ENCODE measurements at places on chromosomes 7 and 10.
A peak's percentile ranks its signal among the peaks of the same experiment; 100 is the strongest.

GRCh38 chr10:11035301-11035991, 17.8 kb downstream of the CELF2 start:
- H3K27me3 ChIP-seq = peaks cover 78% of the 10 kb centered on the region
- peaks cover 16% of the 10 kb centered on the region for H3K4me1 ChIP-seq

DNA sequence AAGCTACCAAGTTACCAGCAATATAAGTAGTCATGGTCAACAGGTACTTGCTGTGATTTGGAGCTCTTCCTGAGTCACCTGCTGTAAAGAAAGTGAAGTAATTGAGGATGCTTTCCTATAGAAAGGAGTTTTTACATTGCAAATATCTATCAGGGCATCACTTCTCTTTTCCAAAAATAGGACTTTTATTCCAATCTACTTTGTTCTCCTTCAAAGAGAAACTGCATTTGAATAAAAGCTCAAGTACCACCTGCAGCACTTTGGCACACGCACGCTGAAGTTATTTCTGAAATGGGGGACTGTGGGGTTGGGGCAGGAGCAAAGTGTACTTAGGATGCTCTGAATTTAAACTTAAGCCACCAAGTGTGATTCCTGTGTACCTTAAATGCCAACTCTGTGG, 81.8 kb upstream of the PRKAR2B start:
- no peak overlapping the region for H3K4me3 ChIP-seq
- H3K27me3 ChIP-seq = no peaks in the 10 kb centered on the region

DNA sequence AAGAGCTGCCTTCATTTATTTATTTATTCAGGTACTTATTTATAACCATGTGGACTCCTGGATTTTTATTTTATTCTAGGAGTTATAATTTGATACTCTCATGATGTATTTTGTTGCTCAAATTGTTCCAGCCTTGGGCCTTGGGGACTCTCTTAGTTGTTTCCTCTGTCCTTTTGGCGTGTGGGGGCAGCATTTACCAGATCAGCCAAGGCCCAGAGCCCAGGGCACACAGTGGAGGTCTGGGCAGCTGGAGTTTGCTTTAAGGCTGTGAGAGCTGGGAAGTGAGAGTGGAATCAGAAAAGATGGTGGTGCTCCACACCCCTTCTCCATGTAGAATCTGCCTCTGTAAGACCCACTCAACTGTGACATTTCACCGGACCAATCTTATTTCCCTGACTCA, 398.9 kb downstream of the RPS24 start:
- H3K4me1 ChIP-seq = peaks cover 16% of the 10 kb centered on the region
- no peaks in the 10 kb centered on the region for H3K36me3 ChIP-seq
- H3K27ac ChIP-seq = no peak overlapping the region
- DNase-seq = no peak
- no peak overlapping the region for H3K4me3 ChIP-seq
- peaks cover 36% of the 10 kb centered on the region for H3K27me3 ChIP-seq

- H3K4me3 ChIP-seq = no peak overlapping the region
- H3K4me1 ChIP-seq = peaks cover 2% of the 10 kb centered on the region
- no peak overlapping the region for H3K27ac ChIP-seq
- H3K27me3 ChIP-seq = no peaks in the 10 kb centered on the region
- H3K36me3 ChIP-seq = no peaks in the 10 kb centered on the region
Measured at GRCh38 chr7:135910393-135911036, 66.6 kb downstream of the MTPN start.

DNA sequence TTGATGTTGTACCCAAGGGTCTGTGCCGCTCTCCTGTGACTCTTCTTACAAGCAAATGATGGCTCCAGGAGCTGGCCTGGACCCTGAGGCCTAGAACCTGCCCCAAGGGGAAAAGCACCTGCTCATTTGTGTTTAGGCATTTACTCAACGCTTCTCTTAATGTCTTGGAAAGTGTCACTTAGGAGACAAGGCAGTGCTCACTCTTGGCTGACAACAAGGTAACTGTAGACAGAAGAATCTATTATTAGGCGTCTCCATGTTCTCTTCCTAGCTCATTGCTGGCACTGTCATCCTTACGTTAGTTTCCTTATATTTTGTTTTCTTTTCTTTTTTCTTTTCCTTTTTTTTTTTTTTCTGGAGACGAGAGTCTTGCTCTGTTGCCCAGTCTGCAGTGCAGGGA, 38.1 kb upstream of the SUN1 start:
- H3K4me3 ChIP-seq = no peak overlapping the region
- H3K27me3 ChIP-seq = no peaks in the 10 kb centered on the region
- no peak overlapping the region for H3K27ac ChIP-seq
- H3K36me3 ChIP-seq = peaks cover 30% of the 10 kb centered on the region

GRCh38 chr10:13922586-13922985, 335.8 kb downstream of the PRPF18 start:
- peaks cover 4% of the 10 kb centered on the region for H3K4me1 ChIP-seq
- H3K27ac ChIP-seq = no peak overlapping the region
- peaks cover 4% of the 10 kb centered on the region for H3K27me3 ChIP-seq
- H3K4me3 ChIP-seq = no peak overlapping the region
- DNase-seq = no peak

GRCh38 chr7:87316097-87316700, 29.3 kb upstream of the CROT start:
- H3K4me3 ChIP-seq = no peak overlapping the region
- H3K27ac ChIP-seq = no peak overlapping the region
- no peaks in the 10 kb centered on the region for H3K27me3 ChIP-seq
- no peak for DNase-seq
- no peaks in the 10 kb centered on the region for H3K4me1 ChIP-seq
- peaks cover 1% of the 10 kb centered on the region for H3K36me3 ChIP-seq

GRCh38 chr7:28180364-28181147, at the start of gene JAZF1:
Gene JAZF1 (minus strand): TSS chr7:28180795.
- no peaks in the 10 kb centered on the region for H3K36me3 ChIP-seq
- peaks cover 13% of the 10 kb centered on the region for H3K4me1 ChIP-seq
- peak within 1 kb of the TSS; percentile 85 for H3K4me3 ChIP-seq
- peak within 1 kb of the TSS; percentile 98 for H3K27ac ChIP-seq
- H3K27me3 ChIP-seq = peaks cover 49% of the 10 kb centered on the region
- peak; percentile 56 for DNase-seq

DNA sequence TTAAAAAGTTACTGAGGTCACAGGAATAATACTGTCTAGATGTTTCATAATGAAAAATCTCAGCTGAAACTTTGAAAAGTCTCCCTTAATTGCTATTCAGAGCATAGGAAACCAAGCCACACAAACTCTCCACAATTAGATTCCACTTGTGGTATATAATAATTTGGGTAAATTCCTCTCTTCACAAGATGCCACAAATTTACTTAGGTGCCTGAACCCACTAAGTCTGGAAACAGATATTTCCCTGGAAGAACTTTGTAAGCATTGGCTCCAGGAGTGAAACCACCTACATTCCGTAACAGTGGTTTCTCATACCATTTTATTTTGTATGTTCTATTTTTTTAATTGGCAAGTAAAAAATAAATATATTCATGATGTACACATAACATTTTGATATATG, 493.4 kb downstream of the SEMA3D start:
- no peak overlapping the region for H3K4me3 ChIP-seq
- no peak for DNase-seq
- H3K27ac ChIP-seq = no peak overlapping the region
- H3K4me1 ChIP-seq = no peaks in the 10 kb centered on the region
- no peaks in the 10 kb centered on the region for H3K27me3 ChIP-seq

- DNase-seq = no peak
- H3K4me3 ChIP-seq = no peak overlapping the region
- no peak overlapping the region for H3K27ac ChIP-seq
Measured at GRCh38 chr10:79418886-79419595, 26.4 kb downstream of the ZCCHC24 start.

- H3K27ac ChIP-seq = no peak overlapping the region
- peaks cover 19% of the 10 kb centered on the region for H3K36me3 ChIP-seq
Measured at GRCh38 chr7:128796327-128796726, 4.6 kb downstream of the CCDC136 start.

- peaks cover 8% of the 10 kb centered on the region for H3K4me1 ChIP-seq
- H3K27me3 ChIP-seq = peaks cover 20% of the 10 kb centered on the region
- no peak overlapping the region for H3K4me3 ChIP-seq
- peaks cover 3% of the 10 kb centered on the region for H3K36me3 ChIP-seq
Measured at GRCh38 chr10:10612151-10612550, 405.5 kb upstream of the CELF2 start.

DNA sequence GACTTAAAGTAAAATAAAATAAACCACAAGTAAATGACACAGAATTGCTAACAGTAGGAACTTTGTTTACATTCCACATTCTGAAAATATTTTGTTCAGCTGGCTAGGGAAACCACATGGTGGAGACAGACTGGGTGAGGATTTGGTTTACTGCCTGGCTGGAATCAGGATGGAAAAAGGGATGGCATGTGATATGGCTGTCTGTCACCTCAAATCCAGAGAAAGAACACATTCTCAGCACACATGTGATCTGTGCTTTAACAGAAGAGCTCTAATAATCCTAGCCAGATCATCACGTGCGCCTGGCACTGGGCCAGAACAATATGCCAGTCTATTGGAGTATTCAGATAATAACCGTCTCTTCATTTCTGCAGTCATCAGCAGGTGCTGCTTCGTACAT, 90.9 kb upstream of the PIP4K2A start:
- no peaks in the 10 kb centered on the region for H3K27me3 ChIP-seq
- peaks cover 6% of the 10 kb centered on the region for H3K4me1 ChIP-seq
- H3K27ac ChIP-seq = no peak overlapping the region
- no peak overlapping the region for H3K4me3 ChIP-seq

DNA sequence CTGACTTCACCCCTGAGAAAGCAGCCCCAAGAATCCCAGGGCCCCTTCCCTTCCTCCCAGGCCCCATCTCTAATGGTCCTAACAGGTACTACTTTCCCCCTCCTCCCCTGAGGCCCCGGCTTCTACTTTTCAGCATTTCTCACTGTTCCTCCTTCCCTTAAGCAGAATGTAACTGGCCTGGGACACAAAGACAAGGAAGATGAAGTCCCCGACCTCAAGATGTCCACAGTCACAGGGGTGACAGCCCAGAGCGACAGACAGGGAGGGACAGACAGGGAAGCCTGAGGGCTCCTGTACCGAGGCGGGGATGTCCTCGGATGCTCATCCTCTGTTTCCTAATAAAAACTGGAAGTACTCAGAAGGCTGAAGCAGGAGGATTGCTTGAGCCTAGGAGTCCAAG, 11.6 kb downstream of the AOC1 start:
- H3K27me3 ChIP-seq = no peaks in the 10 kb centered on the region
- no peaks in the 10 kb centered on the region for H3K36me3 ChIP-seq
- H3K4me3 ChIP-seq = no peak overlapping the region
- no peak overlapping the region for H3K27ac ChIP-seq

DNA sequence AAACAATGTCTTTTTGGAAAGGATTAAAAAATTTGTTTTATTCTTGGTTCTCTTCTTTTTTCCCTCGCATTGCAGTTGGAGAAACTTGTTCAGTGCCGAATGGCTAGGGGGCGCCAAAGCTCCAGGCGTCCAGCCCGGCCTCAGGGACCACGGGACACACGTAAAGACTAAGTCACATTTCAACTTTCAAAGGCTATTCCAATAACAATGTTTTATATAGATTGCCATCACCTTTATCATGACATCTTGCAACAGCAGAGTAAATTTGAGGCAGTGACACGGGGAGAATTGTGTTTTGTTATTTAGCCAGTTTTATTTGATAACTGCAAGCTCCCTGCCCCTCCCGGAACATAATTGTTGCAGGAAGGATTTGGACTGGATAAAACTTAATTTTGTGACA, 2.2 kb upstream of the IGFBP3 start:
- H3K27me3 ChIP-seq = peaks cover 62% of the 10 kb centered on the region
- H3K36me3 ChIP-seq = no peaks in the 10 kb centered on the region
- H3K4me3 ChIP-seq = no peak overlapping the region
- H3K27ac ChIP-seq = no peak overlapping the region

DNA sequence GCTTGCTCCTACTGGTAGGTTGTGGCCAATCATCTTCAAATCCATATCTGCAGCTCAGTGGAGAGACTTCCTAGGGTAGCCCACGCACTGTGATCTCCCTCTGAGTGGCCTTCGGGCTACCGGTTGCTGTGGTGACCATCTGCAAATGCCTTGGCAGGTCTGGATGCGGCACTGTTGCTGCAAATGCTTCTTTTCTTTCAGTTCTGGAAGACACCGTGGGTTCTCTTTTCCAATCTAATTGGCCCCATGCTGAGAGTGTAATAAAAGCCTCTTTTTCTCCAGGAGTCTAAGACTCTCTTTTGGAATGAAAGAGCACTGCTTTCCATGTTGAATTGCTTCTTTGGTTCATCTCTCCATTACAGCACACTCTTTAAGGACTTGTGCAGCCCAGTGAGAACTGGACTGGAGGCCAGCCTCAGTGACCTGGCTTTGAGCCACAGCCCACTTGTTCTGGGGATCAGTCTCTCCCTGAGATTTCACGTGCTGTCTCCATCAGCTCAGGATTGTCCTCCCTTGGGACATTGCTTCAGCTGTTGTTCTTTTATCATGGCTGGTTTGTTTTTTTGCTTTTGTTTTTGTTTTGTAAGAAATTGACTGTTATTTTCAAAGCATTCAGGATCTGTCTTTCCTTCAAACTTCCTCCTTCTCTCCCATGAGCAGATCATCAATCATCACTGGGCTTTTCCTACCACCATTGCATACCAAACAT, 286.6 kb downstream of the BMPER start:
- H3K27me3 ChIP-seq = no peaks in the 10 kb centered on the region
- DNase-seq = no peak
- no peak overlapping the region for H3K4me3 ChIP-seq
- no peak overlapping the region for H3K27ac ChIP-seq

DNA sequence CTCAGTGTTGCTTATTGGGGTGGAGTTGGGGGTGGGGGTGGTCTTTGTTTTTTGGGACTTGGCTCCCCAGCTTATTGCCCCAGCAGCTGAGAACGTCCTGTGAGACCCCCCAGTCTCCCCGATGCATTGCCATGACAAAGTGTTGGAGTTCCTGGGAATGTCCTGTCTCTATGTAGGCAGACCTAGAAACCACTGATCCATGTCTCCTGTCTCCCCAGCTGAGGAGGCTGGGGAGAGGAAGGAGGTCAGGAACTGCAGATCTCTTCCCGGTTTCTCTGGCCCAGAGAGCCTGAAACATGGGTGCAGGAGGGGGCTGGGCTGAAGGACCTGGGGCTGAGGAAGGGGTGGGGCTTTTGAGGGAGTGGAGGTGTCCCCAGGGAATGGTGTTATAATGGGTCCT, 80.2 kb upstream of the GTF2IRD1 start:
- H3K36me3 ChIP-seq = peaks cover 4% of the 10 kb centered on the region
- no peak for DNase-seq
- H3K27ac ChIP-seq = no peak overlapping the region
- no peaks in the 10 kb centered on the region for H3K27me3 ChIP-seq

DNA sequence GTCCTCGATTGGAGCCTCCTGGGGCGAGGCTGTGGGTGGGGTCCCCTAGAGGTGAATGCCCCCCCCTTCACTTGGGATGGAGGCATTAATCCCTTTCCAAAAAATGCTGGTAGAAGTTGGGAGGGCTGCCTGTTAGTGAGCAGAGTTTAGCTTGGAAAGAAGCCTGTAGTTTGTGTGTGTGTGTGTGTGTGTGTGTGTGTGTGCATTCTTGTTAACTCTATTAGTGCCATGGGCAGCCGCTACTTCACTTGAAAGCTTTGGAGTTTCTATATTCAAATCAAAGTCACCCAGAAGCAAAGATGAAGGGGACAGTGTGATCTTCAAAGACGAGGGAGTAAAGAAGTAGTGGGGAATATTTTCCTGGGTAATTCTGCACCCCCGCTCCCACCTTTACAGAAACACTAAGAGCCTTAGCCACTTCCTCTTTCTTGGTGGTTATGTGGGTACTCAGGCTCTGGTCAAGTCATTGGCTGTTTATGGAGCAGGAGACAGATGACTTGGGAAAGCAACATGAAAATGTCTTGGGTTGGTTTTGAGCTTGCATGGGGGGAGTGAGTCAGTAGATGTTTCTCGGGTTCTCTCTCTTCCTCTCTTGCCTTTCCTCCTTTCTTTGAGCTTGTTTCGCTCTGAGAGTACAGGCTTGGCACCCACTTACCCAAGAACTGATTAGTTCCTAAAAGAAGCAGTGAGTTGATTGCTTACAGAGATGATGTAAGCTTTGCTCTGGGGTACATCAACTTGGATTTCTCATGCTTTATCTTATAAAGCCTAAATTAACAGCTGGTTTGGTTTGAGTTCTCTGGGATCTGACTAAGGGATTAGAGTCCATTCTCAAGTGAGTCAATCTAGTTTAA, 35.9 kb downstream of the TCF7L2 start:
- H3K27ac ChIP-seq = peak overlapping the region; percentile 77
- peaks cover 18% of the 10 kb centered on the region for H3K36me3 ChIP-seq
- peaks cover 47% of the 10 kb centered on the region for H3K4me1 ChIP-seq
